ENCODE measurements at places on chromosomes 5 and 9. TPM values are rescaled to one million over a fixed set of nuclear protein-coding genes. Genes with fewer than 3 reads are reported as not detected.

CSF2 gene
- polyA plus RNA-seq: not detected

MAMDC2 gene
- polyA plus RNA-seq: 7.1 TPM

TNFSF15 gene
- polyA plus RNA-seq: 0.13 TPM

AK3 gene
- 54.1 TPM for polyA plus RNA-seq

ALDH1A1 gene
- polyA plus RNA-seq: 40.2 TPM

GRCh38 chr5:179866241-179867078 lies 7.8 kb upstream of the MRNIP start:
- no peak for DNase-seq

DNA sequence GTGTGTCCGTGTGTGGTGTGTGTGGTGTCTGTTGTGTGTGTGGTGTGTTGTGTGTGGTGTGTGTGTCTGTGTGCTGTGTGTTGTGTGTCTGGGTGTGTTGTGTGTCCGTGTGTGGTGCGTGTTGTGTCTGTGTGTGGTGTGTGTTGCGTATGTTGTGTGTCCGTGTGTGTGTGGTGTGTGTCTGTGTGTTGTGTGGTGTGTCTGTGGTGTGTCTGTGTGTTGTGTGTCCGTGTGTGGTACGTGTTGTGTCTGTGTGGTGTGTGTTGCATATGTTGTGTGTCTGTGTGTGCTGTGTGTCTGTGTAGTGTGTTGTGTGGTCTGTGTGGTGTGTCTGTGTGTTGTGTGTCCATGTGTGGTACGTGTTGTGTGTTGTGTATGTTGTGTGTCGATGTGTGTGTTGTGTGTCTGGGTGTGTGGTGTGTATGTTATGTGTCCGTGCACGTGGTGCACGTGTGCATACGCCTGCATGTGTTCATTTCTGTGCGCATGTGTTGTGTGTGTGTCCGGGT lies 72.3 kb downstream of the KCNT1 start:
- DNase-seq: no peak

DNA sequence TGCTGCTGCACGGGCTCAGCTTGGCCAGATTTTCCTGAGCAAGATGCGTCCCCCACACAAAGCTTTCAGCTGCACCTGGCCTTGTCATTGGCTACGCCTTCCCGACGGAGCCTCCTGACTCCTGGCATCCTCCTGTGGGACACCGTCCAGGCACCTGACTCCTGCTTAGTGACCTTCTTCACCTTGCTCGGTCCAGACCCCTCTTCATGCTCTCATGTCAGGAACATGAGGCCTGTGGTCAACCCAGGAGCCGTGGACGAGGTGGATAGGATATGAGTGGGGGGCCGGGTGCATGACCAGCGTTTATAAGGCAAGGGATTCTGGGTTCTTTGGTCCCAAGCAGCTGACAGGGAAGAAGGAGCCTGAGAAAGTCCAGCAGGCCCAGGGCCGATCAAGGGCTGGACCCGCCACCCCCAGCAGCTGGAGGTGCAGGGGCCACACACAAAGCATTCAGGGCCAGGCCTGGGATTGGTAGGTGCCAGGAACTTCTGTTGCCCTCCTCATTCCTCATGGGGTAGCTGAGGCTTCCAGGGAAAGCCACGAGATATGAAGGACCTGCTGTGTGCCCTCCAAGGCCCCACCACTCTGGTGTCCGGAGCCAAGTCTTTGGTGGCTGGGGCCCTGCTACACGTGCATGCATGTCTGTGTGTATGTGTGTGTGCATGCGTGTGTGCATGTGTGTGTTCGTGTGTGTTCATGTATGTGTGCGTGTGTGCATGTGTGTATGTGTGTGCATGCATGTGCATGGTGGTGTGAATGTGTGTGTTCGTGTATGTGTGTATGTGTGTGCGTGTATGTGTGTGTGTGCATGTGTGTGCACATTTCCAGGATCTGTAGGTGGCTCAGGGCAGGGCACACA lies 34.9 kb downstream of the SLC6A3 start:
- DNase-seq: no peak

GRCh38 chr9:23343226-23343625 lies 482.8 kb downstream of the ELAVL2 start:
- DNase-seq: no peak

DNA sequence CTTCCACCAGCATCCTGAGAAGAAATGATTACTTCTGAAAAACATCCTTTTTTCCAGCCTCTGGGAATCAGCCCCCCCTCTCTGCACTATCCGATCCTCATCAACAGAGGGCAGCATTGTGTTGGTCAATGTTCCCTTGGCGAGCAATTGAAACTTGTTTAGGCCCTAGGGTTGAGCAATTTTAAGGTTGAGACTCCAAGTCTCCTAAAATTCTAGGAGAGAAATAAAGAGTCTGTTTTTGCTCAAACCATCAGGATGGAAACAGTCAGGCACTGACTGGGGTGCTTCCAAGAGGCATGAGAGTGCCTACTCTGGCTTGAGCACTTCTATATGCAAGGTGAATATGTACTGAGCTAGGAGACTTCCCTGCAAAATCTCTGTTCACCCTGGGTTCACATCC lies 12.4 kb upstream of the CYFIP2 start:
- no peak for DNase-seq

GRCh38 chr5:122723606-122724352 lies 51.1 kb upstream of the SNX2 start:
- peak; percentile 79 for DNase-seq

DNA sequence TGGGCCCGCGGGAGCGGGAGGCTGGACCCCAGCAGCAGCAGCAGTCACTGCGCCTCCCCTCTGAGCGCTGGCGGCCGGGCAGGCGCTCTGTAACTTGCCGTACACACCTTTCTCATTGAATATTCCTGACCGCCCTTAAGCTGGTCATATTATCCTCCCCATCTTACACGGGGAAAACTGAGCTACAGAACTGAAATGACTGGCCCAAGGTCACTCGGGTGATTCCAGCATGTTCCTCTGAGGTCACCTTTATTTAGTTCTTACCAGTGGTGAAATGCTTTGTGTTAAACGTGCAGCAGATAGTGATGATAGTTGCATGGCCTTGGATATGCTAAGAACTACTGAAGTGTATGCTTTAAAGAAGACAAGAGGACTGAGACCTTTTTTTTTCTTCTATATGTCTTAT lies 607 bp downstream of the UQCRQ start:
- no peak for DNase-seq

- DNase-seq: no peak
Observed at GRCh38 chr5:113195251-113195650, 218.7 kb downstream of the DCP2 start.

- no peak for DNase-seq
Observed at GRCh38 chr5:168728546-168729211, 149.5 kb upstream of the PANK3 start.
